ENCODE measurements at places on chromosomes 1 and 21.

DNA sequence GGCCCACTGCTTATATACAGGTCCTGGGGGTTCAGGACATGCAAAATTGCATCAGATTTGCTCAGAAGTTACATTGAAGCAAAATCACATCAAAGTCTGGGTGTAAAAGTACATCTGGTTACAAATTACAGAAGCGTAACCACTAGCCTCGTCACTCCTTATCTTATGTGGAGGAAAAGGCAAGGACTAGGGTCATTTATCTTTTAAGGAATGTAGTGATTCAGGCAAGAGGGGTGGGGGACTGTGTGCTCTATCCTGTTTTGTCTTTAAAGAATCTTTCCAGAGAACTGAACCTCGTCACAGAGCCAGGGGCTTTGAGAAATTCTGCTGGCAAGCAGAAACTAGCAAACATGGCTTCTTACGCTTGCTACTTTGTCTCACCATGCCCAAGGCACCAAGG lies 61.1 kb upstream of the RAB4A start:
- DNase-seq, result peak; percentile 52

GRCh38 chr1:64065571-64065970 lies 137.9 kb upstream of the UBE2U start:
- no peak for DNase-seq

DNA sequence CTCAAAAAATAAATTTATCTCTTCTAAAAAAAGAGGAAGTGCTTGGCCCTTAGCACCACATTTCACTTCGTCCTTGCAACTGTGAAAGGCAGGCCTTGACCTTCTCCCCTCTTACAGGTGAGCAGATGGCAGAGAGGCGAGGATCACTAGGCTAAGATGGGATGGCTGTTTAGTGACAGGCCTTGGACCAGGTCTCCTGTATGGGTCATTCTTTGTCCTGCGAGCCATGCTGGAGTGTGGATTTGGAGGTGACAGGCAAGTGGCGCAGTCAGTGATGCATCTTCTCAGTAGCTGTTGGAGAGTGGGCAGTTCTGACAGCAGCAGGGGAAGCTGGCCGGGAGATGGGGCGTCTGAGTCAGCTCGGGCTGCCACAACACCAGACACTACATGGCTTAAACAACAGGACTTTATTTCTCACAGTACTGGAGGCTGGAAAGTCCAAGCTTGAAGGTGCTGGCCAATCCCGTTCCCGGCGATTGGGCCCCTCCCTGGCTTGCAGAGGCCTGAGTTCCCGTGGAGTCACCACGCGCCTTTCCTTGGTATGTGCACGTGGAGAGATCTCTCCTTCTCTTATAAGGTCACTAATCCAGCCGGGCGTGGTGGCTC lies 16.5 kb downstream of the SLC27A3 start:
- no peak for DNase-seq

- no peak for DNase-seq
These were observed 19.2 kb downstream of the C1orf87 start for GRCh38 chr1:60054374-60054773.
